NCI-H510A treated with DMSO at 0.1 percent for 48 hours (cell line): ENCODE measurements at places on chromosomes 2 and 18.

GRCh38 chr2:127007652-127008051, 99.3 kb downstream of the BIN1 start:
- no peak for DNase-seq

DNA sequence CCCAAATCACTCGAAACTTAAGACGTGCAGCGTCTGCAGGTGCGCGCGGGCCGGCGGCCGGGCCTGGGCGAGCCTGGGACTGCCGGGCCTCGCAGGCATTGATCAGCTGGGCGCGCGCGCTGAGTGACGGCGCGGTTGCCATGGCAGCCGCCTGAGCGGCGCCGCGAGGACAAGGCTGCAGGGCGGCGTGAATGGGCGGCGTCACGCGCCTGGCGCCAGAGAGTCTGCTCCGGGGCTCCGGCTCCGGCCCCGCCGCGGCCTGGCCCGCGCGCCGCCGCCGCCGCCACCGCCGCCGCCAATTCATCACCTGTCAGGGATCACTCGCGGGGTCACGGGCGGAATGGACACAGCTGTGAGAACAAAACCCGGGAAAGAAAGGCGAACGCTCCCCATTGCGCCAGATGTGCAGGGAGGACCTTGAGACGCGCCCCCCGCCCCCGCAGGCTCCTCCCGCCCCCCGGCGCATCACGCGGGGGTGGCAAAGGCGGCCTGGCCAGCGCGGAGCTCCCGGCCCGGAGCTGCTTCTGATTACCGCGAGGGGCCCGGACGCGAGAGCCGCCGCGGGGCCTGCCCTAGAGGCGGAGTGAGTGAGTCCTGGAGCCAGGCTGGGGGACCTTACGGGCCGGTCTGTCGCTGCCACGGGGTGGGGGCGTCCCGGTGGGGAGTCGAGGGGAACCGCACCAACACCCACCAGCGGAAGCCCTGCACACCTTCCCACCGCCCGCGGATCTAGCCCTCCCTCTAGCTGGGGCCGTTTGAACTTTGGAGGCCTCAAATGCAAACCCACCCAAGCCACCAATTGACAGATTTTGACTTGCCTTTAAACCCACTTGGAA, 2.9 kb upstream of the ID2 start:
- peak; percentile 89 for DNase-seq

DNA sequence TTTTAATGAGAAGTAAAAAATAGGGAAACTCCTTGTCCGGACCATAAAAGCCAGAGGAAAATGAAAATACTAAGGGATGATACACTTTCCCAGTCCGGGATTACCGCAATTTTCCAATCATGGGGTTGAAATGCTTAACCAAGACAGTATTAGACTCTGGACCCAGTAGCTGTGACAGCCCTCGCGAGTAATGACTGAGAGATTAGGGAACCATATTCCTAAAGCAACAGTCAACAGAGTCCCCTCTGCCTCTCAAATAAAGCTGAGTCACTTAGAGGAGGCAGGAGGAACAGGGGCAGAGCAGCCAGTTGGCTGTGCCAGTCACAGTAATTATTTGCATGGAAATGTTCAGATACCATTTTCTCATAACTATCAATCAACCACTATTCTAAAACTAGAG, 34.8 kb downstream of the GPATCH11 start:
- no peak for DNase-seq

DNA sequence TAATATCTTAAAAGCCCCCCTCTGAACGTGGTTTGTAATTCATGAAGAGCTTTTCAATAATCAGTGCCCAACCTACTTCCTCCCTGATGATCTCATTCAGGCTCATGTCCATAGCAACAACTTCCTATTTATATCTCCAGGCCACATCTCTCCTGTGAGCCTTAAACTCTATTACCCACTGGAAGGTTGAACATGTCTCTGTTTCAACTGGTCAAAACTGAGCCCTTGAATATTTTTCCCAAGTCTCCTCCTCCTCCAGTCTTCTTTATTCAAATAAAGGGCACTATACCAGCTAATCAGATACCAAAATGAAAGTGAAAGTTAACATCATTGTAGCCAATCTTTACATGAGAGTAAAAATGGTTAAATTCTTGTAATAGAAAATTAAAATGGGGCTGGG, 63.7 kb upstream of the ITGA4 start:
- DNase-seq = peak; percentile 70

GRCh38 chr2:175577368-175577970, 396.0 kb upstream of the ATP5MC3 start:
- no peak for DNase-seq

- DNase-seq = no peak
Observed at GRCh38 chr2:143901185-143901842, 618.6 kb downstream of the ZEB2 start.
